ENCODE measurements at places on chromosomes 11 and 22.

DNA sequence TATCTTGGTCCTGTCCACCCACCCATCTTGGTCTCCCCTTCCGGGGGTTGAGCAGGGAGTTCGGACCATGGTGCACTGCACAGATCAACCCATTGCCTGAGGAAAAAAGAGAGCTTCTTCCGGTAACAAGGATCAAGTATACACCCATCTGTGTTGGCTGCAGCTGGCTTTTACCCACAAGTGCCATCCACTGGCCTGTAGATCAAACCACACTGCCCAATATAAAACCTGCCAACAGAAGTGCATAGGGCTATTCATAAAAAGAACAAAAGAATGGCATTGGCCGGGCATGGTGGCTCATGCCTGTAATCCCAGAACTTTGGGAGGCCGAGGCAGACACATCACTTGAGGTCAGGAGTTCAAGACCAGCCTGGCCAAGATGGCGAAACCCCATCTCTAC is 94.5 kb downstream of the ZC3H12C start:
- no peak for DNase-seq

DNA sequence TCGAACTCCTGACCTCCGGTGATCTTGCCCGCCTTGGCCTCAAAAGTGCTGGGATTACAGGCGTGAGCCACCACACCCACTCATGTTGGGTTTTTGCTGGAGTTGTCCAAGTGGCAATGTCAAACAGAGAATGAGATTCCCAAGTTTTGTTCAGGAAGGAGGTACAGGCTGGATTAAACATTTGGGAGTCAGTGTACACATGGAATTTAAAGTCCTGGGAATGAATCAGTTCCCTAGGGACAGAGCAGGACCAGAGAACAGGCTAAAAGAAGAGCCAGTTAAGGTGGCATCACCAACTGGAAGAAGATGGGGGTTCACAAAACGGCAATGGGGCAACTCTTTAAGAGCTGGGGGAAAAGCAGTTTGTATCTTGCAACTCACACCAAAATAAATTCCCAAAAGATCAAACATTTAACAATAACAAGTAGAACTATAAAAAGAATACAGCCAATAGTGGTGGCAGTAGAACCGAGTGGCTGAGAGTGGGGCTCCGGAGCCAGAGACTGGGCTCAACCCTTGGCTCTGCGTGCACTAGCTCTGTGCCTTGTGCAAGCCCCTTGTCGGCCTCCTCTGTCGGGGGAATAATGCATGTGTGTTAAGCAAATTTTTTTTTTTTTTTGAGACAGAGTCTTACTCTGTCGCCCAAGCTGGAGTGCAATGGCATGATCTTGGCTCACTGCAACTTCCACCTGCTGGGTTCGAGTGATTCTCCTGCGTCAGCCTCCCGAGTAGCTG is 33.8 kb upstream of the CTSD start:
- DNase-seq = no peak

DNA sequence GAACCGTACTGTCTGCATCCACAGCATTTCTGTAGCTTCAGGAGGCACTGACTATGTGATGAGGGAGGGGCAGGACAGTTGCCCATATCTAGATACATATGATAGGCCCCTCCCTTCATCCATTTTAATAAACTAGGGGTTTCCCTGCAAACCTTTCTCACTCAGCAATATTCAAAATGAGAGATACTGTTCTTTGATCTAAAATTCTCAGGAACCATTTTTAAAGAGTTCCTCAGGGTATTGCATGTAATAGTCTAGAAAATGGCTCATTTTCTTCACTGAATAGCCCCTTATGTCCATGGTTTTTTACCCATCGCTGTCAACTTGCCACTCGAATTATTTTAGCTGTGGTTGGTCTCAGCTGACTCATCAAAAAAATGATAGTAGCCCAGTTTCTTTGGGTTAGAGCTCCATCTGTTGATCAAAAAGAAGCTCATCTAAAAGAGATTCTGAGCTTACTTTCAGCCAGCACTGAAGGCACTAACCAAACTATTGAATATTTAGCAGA is 37.0 kb upstream of the DNAJB7 start:
- no peak for DNase-seq

GRCh38 chr22:37016134-37016910 is 2.9 kb downstream of the TST start:
- DNase-seq = no peak

DNA sequence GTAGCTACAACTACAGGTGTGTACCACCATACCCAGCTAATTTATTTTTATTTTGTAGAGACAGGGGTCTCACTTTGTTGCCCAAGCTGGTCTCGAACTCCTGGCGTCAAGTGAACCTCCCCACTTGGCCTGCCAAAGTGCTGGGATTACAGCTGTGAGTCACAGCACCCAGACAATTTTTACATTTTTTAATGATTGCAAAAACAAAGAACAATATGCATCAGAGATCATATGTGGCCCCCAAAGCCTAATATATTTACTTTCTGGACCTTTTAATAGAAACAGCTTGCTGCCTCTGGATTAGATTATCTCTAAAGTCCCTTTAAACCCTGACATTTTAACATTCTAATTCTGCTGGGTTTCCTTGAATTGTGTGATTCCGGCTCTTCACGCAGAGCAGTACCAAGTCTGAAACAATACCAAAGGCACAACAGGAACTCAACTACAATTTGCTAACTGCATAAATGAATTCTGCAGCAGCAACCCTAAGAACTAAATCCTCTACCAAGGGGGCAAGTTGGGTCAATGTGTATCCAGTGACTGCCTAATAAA is 25.0 kb downstream of the RAB30 start:
- DNase-seq = no peak

DNA sequence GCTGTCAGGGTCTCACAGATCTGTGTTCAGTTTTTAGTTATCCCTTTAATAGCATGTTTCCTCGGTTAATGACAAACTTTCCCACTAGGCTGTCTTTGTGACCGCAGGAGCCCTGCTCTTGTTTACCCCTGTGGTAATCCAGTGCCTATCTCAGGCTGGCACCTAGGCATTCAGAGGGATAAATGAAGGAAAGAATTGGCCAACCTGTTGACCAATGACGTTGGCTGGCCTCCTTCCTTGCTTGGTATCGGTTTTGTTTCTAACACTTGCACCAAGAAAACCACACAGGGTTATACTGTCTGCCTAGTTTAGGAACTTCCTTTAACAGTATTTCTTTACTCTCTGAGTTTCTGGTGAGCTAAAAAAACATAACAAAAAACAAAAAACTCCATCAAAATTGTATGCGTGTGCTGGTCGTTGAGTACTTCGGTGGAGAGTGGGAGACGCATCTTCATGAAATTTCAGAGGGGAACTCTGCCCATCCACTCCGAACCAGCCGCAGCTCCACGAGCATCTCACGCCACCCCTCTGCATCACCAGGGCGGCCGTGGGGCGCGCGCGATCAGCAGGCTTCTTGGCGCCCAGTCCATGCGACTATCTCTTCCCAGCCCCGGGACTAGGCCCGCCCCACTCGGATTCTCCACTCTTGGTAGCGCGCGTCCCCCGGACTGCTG is 563 bp upstream of the ENDOD1 start:
- no peak for DNase-seq

- DNase-seq = no peak
Measured at GRCh38 chr11:95702526-95702925, 87.1 kb downstream of the FAM76B start.

GRCh38 chr22:19105867-19106802 is 16.1 kb downstream of the DGCR2 start:
- DNase-seq = no peak

Measured in CMK (cell line).